Aorta (tissue), 5 donors: ENCODE measurements at places on chromosomes 3 and 15.

DNA sequence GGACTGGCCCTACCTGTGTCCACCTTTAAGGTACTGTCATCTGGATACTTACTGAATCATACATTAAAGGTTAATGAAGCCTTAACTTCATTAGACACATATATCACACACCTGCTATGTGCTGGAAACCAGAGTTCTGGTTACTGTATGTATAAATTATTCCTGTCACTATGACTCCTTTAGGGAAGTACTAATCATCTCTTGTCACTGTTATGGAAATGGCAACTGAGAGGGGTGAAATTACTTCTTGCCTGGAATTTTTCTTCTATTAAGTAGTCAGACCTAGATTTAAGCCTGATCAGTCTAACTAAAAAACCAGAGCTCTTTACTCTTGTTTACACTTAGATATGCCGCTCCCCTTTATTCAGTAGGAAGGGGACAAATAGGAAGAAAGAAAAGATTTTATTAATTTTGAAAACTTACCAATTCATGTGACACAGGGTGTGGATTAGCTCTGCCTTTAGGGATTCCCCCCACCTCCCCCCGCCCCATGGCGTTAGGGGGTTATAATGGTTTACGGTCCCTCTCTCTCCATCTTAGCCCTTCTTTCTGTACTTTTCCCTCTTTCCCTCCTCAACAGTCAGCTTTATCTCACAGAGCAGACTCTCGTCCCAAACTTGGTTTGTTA, 152.5 kb downstream of the KLHL25 start:
- peak; percentile 48 for DNase-seq

GRCh38 chr3:132563420-132564069, 33.5 kb upstream of the ACKR4 start:
- no peak for DNase-seq

DNA sequence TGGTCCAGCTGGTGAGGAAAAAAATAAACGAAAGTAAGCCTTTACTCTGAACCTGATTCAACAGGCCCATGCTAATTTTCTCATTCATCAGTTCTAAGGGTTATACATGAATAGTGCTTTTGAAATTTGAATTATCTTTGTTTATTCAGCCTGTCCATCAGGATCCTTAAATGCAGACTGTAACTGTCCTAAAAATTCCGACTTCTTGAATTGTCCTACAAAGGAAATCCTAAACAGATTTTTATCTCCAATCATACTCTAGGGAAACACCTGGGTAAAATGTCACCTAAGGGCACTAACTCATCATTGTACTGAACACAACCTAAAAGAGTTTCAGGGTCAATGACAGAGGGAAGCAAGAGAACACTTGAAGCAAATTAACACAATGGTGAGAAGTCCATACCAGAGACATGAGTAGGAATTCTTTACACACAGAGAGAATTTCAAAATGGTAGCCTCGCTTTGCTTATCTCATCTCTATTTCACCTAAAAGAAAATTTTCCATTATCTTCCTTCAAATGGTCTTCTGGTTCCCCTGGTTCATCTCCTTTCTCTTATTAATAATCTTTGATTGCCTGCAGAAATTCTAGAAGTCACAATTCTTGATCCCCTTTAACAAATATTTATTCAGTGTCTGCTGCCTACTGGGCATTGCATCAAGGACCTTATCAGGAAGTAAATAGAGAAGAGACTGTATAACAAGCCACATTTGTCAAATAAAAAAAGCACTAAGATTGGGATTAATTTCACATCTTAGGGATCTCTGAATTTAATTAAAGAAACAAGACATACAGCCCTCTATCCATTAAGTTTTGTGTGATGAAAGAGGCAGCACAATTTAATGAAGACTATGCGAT, 182.7 kb downstream of the MEIS2 start:
- no peak for DNase-seq

- no peak for DNase-seq
These were observed 246.8 kb downstream of the SLCO3A1 start for GRCh38 chr15:92100301-92100700.

- peak; percentile 37 for DNase-seq
These were observed 44.9 kb upstream of the PLXNA1 start for GRCh38 chr3:126937973-126938372.

DNA sequence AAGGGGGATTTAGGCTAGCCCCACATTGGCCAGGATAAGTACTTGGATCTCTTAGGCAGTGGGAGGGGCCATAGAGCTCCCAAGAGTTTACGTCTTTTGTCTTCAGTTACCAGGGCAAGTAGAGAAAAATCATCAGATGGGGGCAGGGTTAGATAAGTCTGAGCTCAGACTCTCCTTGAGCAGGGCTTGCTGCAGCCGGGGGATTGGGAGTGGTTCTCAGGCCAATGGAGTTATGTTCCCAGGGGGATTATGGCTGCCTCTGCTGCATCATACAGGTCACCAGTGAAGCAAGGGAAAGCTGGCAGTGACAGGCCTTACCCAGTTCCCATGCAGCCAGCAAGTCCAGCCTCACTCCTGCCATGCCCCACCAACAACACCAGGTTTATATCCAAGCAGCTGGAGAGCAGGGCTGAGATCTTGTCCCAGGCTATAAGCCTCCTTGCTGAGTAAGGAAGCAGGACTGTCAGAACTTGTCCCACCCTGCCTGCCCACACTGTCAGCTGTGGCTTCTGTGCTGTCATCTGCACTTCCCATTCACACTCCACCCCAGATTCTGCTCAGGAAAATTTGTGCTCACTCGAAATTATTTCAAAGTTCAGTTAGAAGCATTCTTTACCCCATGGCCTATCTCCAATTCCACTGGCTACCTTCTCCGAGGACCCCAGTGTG, 215.3 kb downstream of the FAM43A start:
- no peak for DNase-seq

DNA sequence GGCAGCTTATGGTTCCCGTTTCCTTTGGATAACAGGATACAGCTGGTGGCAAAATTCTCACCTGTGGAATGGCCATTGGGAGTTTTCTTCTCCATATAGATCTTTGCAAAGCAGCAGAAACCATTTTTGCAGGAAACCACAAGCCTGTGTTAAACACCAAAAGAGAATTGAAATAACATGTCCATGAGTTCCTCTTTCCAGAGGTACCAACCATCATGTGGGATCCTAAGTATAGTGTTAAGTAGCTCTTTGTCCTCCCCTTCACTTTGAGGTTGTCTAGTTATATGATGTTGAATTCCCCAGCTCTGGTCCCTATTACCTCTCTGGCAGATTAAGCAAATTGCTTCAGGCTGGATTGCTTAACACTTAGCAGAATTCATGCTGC, 94.9 kb downstream of the AKAP13 start:
- no peak for DNase-seq

GRCh38 chr3:52068055-52068571, 11.7 kb upstream of the DUSP7 start:
- no peak for DNase-seq
